ENCODE measurements at places on chromosomes 2 and 18.

DNA sequence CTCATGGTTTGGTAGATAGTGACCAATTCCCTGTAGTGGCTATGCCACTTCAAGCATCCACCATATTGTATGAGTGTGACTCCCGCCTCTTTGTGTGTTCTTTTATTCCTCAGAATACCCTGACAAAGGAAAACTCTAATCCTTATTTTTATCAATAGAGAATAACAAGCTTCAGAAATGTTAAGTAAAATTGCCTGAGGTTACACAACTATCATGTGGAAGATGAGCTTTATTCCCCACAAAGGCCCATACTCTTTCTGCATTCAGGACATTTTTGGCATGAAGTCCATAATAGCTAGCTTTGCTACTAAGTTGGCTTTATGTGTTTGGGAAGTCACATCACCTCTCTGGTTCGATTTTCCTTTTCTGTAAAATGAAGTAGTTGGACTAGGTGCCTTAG lies 276.8 kb downstream of the PIK3C3 start:
- no peaks in the 10 kb centered on the region for H3K27me3 ChIP-seq
- DNase-seq = no peak
- no peak overlapping the region for H3K27ac ChIP-seq
- H3K4me3 ChIP-seq = no peak overlapping the region

DNA sequence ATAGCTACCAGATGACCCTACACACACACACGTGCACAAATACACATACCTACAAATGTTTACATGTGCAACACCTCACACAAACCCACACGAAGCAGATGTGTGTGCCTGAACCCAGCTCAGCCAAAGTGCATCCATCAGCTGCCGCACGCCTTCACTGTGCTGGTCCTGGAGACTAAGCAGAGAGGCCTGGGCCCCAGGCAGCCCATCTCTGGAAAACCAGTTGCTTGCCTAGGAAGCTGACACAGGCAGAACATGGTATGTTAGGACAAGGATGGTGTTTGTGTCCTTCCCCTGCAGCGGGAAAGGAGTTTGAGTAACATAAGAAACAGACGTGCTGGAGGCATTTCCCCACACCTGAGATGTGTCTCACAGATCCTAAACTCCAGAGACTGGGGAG lies 86.7 kb downstream of the SEPTIN10 start:
- DNase-seq = no peak

GRCh38 chr18:24397131-24397693 lies 412 bp downstream of the OSBPL1A start:
- H3K4me1 ChIP-seq = peaks cover 5% of the 10 kb centered on the region
- peaks cover 5% of the 10 kb centered on the region for H3K27me3 ChIP-seq
- peak overlapping the region; percentile 90 for H3K4me3 ChIP-seq
- peaks cover 2% of the 10 kb centered on the region for H3K36me3 ChIP-seq
- peak; percentile 17 for DNase-seq

GRCh38 chr2:208948073-208948472 lies 475.8 kb upstream of the MAP2 start:
- no peaks in the 10 kb centered on the region for H3K36me3 ChIP-seq
- no peak overlapping the region for H3K27ac ChIP-seq
- DNase-seq = no peak
- no peaks in the 10 kb centered on the region for H3K4me1 ChIP-seq
- no peak overlapping the region for H3K4me3 ChIP-seq
- H3K27me3 ChIP-seq = no peaks in the 10 kb centered on the region

DNA sequence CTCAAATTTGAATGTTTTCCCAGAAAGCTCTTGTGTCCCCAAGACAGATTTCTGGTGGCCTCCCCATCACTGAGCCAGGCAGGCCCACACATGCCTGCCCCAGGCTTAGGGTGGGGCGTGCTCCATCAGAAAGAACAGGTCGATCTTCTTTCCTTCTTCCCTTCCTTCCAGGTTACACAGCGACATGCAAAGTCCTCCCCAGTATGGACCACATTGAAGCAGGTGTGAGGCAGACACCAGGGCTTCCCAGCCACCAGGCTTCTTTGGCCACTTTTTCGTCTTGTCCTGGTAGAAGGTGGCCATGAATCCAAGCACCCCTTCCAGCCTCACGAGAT lies 41.4 kb upstream of the LAPTM4A start:
- no peak overlapping the region for H3K27ac ChIP-seq
- DNase-seq = no peak
- H3K36me3 ChIP-seq = no peaks in the 10 kb centered on the region
- H3K4me3 ChIP-seq = no peak overlapping the region
- no peaks in the 10 kb centered on the region for H3K4me1 ChIP-seq
